ENCODE measurements at places on chromosomes 16 and 17.

DNA sequence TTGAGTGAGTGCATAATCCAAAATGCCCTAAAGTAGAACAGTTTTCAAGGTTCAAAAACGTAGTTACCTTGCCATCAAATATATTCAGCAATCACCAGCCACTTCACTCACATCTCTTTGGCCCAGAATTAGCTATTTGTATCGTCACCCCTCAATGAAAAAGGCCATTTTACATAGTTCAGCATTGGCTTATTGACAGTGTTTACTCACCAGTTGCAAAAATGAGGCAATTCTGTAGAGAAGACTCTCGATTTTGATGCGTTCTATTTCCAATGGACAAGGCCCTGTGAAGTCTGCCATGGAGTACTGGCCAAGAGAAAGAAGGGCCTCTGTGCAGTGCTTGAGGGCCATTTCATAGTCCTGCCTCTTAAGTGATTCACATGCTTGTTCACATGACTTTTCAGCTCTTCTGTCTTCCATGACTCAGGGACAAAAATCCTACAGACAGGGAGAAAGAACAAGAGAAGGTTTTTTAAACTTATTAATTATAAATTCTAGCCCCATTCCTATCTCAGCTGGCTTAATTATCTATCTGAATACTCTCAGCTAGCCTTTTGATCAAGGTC is 26.5 kb downstream of the HELZ start:
- DNase-seq: no peak

GRCh38 chr17:2965621-2966595 is 97.5 kb downstream of the OR1D5 start:
- DNase-seq: no peak

DNA sequence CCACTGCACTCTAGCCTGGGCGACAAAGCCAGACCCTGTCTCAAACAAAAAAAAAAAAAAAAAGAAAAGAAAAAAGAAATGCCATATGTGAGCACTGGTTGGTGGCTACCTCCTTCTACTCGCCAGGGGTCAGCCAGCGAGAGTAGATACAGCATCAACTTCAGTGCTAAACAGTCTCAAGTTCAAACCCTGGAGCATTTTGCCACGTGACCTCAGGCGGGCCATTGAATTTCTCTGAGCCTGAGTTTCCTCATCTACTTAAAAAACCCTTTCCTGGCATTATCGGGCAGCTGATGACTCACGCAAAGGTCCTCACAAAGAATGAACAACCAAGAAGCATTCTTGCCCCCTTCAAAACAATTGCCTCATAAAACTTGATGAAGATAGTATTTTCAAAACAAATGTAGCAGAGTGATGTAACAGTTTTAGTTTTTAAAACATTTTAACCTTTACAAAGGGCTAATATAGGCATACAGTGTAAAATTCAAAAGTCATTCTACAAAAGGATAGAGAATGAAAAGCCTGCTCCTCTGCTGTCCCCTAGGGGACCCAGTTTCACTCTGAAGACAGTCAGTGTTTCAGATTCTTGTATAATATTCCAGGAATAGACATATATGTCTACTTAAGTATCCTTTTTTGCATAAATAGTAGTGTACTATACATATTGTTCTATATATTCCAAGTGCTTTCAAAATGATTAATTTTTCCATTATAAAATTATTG is 28.4 kb downstream of the DNAH2 start:
- DNase-seq: no peak

DNA sequence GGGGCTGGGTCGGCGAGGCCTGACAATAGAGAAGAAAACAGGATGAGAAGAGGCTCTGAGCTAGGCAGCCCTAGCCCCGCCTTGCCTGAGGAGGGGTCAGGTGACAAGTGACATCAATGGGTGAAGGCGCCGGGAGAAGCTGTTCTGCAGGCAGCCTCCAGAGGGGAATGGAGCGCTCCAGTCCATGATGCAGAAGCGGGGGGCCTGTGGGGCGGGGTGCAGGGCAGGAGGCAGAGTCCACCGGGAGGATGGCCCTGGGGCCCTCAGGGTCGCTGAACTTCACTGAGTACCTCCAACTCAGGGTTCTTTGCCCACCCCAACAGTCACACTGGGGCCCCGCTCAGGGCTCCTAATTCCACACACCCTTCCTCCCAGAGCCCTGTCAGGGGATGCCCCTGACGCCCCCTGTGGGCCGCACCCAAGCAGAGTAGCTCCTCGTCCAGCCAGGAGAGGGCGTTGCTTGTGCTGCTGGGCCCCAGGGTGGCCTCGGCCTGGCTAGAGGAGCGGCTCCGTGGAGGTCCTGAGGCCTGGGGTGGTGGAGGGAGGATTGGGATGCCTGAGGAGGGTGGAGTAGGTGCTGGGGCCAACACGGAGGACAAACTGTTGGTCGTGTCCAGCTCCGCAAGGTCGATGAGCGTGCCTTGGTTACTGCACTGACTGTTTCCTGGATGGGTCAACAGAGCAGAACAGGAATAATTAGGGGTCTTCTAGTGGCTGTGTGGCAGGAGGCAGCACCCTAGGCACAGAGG is 20.8 kb downstream of the GGA3 start:
- DNase-seq: no peak

DNA sequence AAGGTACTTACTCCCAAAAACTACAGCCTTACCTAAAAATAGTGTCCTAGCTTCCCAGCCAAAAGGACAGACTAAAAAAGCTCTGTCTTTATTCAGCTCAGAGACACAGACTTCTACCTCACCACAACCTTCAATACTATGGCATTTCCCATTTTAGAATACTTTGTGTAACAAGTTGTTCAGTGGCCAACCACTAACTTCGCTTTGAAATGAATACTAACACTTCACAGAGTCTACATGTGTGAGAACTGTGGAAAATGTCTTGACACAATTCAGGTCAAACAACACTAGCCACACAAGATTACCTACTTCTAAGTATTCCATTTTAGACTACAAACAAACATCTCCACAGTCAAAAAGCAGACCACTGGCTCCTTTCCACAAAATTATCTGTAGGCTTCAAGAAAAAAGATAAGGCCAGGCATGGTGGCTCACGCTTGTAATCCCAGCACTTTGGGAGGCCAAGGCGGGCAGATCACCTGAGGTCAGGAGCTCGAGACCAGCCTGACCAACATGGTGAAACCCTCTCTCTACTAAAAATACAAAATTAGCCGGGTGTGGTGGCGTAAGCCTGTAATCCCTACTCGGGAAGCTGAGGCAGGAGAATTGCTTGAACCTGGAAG is 3.2 kb downstream of the HELZ start:
- DNase-seq: no peak

- no peak for DNase-seq
Measured at GRCh38 chr17:50963139-50963538, 97.0 kb upstream of the TOB1 start.

GRCh38 chr17:75300280-75300679 is 11.0 kb upstream of the SLC25A19 start:
- DNase-seq: no peak

GRCh38 chr16:28324235-28324886 is 32.0 kb downstream of the SBK1 start:
- DNase-seq: no peak

GRCh38 chr17:75531721-75532072 is 6.2 kb downstream of the LLGL2 start:
- DNase-seq: no peak

GRCh38 chr16:29767062-29767461 is 11.0 kb upstream of the ZG16 start:
- no peak for DNase-seq

DNA sequence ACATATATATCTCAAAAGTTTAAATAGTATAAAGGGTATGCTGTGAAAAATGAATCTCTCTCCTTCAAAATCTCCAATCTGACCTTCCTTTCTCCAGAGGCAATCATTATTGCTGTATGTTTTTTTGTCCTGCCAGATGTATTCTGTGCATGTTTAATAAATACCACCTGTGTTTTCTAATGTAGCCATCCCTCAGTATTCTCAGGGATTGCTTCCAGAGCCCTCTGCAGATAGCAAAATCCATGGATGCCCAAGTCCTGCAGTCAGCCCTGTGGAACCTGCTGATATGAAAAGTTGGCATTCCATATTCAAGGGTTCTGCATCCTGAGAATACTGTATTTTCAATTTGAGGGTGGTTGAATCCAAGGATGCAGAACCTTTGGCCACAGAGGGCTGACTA is 42.9 kb downstream of the BPTF start:
- no peak for DNase-seq

DNA sequence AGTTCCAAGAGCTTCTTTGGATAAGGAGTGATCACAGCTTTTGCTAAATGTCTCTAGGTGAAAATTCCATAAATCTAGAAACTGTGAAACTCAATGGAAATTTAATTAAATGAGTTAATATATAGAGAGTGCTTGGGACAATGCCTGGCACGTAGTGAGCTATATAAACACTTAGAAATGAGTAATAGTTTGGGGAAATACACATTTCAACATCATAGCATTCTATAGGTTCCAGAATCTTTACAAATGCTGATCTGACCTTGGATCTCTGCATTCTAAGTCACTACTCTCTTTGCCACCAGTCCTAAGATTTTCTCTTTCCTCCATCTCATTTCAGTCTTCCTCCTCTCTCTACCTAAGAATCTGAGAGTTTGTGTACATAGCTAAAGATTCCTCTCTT is 175.6 kb downstream of the SOX9 start:
- DNase-seq: no peak

All from hippocampal formation (tissue), 2 donors.